ENCODE measurements at places on chromosomes 11 and 22.

DNA sequence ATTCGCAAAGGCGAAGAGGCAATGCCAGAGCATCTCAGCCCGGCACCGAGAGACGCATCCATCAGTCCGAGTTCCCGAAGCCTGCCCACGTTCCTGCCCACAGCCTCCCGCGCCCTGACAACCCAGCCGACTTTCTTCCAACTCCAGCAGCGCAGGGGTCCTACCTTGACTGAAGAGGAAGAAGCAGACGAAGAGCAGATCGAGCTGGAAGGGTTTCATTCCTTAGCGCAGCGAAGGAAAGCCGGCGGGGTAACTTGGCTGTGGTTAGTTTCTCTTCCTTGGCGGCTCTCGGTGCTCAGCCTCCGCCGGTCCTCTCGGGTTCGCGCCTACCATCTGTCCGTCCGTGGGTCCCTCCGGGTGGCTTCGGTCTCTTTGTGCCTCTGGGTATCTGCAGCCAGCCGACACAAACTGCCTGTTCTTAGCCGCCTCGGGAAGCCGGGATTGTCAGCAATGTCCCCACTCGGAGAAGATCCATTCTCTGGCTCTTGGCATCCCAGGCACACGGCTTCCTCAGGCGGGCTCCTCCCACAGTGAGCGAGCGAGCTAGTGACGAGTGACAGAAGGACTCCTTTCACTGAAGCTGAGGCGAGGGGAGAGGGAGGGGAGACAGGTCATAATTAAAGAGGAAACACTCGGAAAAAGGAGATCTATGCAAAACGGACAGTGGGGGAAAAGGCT, at the start of gene KIRREL3:
TSS of gene KIRREL3 (minus strand) at position 480 of the 678 bp plus-strand sequence.
- DNase-seq, result no peak

GRCh38 chr11:131839326-131839725, 468.9 kb downstream of the NTM start:
- DNase-seq, result no peak

- no peak for DNase-seq
Measured at GRCh38 chr22:26756675-26757293, 99.4 kb downstream of the MIAT start.

DNA sequence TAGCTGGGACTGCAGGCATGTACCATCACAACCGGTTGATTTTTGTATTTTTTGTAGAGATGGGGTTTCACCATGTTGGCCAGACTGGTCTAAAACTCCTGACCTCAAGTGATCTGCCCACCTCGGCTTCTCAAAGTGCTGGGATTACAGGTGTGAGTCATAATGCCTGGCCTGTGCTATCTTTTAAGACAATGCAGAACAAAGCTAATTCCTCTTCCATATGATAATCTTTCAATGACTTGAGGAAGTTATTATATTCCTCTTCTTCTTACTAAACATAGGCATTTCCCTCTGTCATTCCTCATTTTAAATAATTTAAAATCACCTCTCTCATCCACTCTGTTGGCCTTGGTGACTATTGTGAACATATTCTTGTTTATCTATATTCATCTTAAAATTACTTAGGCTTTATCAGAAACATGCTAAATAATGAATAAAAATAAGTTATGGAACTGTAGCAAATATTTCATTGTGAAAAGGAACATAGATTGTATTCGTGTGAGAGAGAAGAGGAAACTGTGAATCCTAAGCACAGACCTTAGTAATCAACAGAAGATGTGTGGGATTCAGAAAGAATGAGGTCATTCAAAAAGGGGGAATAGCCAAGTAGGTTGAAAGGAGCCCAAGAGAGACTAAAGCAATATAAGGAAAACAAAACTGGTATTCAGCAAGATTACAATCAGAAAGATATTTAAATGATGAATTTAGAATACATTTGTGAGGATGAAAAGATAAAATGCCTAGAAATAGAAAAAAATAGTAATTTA, 269.4 kb downstream of the TTC28 start:
- DNase-seq, result no peak

DNA sequence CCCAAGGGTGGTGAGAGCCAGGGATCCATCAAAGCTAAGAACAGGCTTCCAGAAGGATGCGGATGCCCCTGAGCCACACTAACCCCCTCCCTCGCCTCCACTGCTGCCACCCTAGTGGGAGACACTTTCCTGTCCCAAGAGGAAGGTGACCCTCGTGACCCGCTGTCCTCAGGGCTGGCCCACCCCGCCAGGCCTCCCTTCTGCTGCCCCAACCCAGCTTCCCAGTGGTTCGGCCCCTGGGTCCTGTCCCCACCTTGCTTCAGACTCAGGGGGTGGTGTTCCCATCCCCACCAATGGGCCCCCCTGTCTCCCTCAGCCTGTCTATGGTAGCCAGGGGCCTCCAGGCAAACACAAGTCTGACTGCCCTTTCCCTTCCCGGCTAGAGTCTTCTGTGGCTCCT, 6.5 kb upstream of the PICK1 start:
- no peak for DNase-seq

DNA sequence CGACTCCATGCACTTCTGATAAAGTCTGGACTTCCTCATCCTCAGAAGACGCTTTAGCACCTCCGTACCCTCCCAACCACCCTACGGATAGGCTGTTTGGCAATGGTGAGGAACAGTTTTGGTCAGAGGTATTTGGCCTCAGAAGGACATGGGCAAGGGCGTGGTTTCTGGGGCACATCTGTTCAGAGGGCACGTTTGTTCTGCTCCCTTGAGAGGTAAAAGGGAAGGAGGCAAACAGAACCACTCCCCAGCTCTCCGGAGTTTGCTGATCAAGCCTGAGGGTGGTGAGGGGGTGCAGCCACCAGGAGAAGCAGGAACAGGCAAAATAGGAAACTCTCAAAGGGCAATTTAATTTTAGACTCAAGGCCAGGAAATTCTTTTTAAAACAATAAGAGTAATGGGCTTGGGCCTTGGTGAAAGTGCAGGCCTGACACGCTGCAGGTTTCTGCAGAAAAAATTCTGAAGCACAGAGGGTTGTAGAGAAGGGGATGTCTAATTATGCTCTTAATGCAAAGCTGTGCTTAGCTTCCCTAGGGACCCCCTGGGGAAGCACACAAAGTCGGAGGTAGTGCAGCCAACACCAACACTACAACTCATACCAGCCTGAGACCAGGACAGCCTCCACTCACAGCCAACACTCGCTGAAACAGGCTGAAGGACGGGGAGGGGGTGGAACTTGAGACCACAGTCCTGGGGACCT, 23.3 kb downstream of the ETS1 start:
- DNase-seq, result no peak

DNA sequence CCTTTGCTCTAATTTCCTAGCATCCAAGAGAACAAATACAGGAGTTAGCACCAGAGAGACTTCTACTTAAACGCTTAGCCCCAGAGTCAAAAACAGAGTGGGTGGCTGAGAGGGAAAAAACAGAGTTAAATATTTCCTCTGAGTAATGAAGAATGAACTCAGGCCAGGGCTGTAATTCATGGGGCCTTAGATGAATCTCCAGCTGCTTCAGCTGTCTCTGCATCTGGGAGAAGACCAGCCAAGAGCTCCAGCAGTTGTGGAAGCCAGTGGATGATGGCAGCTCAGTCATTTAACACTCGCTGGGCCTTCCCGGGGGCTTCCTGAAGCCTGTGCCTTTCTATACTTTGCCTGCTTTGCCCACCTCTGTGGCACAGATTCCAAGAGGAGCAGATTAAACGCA, 5.7 kb upstream of the ADAMTS15 start:
- DNase-seq, result no peak

GRCh38 chr11:120224972-120225909, 14.4 kb downstream of the OAF start:
- DNase-seq, result no peak

DNA sequence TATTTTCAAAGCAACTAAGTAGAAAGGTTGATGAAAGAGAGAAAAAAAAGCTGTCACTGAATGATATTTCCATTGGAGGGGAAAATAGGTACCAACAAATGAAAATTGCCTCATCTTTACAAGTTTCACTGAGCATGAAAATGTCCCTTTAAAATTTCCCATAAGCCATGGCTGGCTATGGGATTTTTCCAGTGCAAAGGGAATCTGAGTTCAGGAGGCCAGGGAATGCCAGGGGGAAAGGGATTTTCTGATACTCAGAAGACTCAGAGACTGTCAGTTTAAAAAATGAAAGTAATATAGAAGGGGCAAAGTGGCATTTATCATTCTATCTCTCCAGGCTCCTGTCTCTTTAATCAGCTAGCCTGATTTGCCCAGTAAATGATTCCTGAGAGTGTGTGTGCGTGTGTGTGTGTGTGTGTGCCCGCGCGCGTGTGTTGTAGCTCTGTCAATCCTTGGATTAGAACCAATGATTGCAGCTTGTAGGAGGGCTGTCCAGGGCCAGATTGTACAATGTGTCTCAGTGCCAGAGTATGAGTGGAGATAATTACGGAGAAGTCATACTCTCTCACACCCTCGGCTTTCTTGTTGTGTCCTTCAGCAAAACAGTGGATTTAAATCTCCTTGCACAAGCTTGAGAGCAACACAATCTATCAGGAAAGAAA, at the start of gene NTM:
TSS of gene NTM (plus strand) at position 526 of the 662 bp plus-strand sequence.
- no peak for DNase-seq

DNA sequence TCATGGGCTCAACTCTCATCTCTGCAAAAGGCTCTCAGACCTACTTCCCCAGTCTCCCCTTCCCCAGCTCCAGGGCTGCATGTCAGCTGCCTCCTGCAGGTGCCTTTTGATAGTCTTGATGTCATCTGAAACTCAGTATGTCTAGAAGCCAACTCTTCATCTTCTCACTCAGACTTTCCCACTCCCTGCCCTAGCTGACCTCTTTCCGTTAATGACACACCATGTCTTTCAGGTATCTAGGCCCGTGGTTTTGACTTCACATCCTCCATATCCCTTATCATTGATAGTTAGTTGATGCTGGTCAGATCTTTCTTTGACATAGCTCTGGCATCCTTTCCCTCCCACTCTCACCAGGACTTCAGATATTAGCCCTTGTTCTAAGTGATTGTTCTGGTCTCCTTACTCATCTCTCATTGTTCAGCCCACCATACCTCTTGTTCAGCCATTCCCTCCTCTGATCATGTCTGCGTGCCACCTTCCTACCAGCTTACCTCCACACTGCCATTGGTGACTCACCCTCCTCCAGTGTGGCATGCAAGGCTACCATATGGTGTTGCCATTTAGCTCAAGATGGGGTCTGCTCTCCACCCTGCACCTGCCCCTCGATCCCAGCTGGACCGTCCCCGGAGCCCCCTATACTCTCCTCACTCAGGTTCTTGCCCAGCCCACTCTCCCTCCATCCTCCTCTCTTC, 18.4 kb downstream of the TTC12 start:
- no peak for DNase-seq

DNA sequence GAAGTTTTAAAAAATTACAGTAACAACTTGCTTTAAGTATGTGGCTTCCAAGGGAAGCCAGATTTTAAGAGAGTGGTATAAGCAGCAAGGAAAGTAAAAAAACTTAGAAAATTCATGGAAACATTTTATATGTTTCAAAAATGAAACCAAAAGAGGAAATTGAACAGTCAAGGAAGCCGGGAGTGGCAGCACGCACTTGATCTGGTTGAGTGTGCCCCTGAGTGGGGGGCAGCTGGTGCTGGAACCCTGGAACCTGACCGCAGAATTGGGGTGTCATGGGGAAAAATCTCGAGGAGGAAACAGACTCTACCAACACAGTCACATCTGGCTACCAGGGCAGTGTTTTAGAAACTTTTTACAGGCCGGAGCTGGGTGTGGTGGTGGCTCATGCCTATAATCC, 14.0 kb downstream of the MICALL1 start:
- DNase-seq, result no peak

DNA sequence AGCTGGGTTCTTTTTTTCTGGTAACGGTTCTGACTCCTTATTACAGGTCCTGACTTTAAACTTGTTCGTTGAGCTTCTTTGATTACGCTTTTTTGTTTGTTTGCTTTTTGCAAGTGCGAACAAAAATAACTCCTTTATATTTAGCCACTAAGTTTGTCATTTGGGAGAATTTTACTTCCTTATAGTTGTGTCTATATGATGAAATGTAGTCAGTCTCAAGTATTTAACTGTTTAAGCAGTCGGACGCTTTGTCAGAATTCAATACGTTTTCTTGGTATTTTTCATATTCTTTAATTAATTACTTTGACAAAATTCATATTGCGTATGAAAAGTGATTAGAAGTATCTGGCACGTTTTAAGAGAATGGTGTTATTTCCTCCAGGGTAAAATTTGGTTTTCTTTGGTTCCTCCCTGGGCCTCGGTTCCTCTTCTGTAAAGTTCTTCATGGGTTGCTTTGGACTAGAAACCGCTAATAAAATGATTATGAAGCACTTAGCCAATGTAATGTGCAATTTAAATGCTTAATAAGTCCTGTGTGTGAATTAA, 1.3 kb downstream of the CBL start:
- DNase-seq, result no peak

DNA sequence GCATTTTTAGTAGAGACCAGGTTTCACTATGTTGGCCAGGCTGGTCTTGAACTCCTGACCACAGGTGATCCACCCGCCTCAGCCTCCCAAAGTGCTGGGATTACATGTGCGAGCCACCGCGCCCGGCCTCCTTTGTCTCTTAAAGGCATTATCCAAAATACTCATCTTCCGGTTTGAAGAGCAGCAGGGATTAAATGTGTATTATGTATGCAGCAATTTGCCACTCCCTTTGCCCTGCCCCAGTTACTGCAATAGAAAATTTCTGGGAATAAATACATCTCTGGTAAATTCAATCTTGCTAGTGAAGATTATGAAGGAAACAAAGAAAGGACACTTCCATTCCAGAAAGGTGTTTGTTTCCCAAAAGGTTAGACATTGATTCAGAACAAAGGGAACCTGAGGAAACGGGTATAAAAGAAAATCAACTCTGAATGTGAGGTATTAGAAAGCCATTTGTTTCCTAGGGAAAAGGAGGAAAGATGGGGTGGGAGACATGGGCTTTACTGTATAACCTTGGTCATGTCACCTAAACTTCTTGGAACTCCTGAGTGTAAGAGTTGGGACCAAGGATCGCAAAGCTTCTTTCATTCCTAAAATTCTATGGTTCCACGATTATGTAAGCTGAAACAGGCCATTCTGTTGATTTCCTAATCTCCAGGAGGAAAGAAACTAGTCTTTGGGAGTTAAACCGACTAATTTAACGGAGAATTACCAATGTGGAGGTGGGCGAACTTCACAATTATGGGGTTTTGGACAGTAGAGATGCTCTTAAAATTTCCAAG, 959 bp upstream of the HIPK3 start:
- DNase-seq, result no peak

GRCh38 chr22:22025320-22026156, 43.0 kb upstream of the TOP3B start:
- no peak for DNase-seq

GRCh38 chr11:102810950-102811660, 13.1 kb upstream of the MMP1 start:
- no peak for DNase-seq

DNA sequence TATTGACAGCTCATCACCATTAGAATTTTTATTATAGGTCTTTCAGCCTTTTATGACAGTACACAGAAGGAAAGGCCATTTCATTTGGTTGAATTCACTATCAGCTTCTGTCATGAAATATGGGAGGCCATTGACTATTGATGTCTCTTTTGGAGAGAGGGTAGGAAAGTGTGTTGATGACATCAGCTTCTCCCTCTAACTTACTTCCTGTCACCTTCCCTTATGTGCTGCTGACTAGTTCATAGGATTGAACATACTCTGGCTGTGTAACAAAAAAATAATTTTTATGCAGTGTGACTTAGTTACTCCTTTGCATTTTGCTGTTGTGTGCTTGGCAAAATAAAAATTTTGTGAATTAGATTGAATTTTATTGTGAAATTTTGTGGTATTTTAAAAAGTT, 769.2 kb downstream of the METTL15 start:
- no peak for DNase-seq

- no peak for DNase-seq
Measured at GRCh38 chr22:47817380-47817779, 1054.9 kb downstream of the TBC1D22A start.

- DNase-seq, result no peak
Measured at GRCh38 chr11:64268025-64268892, 16.2 kb downstream of the BAD start.

Data from T-helper 22 cell (primary cell).